Stimulated activated CD8-positive, alpha-beta memory T cell treated with anti-CD3 and anti-CD28 coated beads, Interleukin-2, amount 100 ng/mL, for 1 hour (primary cell): ENCODE measurements at places on chromosomes 4 and X.

DNA sequence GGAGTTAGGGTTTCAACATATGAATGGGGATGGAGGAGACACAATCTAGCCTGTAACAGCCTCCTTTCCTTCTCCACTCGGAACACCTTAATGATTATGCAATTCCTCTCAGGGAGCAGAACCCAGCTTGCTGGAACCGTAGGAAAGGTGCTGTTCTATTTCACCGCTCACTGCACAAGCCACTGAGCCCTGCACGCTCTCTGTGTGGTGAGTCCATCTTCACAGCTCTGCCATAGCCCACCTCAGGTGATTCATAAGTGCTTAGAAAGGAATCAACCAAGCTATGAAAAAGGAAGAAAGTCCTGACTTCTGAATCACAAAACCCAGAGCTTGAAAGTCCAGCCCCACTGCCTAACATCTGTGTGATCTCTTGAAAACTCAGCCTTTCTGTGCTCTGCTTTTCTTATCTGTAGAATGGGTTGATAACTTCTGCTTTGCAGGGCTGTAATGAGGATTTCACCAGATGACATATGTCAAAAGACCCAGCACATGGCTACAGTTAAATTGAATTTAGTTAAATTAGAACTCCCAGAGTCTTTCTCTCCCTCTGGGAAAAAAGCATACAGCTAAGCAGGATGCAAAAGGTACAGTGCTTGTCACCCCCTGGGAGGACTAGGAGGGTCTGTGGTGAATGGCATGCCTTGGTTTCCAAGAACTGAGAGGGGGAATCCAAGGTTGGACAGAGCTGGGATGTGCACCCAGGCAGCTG lies 91.6 kb downstream of the WFS1 start:
- no peak for DNase-seq

GRCh38 chrX:69618803-69619202 lies 2.9 kb downstream of the EDA start:
- DNase-seq = no peak

DNA sequence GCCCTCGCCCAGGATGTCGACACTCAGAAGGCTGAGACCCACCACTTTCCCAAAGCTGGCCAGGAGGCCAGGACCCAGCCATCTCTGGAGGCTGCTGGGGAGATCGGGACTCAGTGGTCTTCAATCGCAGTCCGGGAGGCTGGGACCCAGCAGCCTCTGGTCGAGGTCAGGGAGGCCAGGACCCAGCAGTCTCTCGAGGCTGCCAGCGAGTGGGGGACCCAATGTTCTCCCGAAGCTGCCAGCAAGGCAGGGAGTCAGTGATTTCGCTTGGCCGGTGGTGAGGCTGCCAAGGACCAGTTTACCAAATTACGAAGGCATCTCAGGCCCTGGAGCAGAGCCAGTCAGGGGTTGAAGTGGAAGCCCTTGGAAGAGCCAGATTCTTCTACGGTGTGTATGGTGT lies 181.6 kb downstream of the NAF1 start:
- DNase-seq = no peak

GRCh38 chr4:95439896-95440295 lies 108.9 kb downstream of the UNC5C start:
- no peak for DNase-seq

DNA sequence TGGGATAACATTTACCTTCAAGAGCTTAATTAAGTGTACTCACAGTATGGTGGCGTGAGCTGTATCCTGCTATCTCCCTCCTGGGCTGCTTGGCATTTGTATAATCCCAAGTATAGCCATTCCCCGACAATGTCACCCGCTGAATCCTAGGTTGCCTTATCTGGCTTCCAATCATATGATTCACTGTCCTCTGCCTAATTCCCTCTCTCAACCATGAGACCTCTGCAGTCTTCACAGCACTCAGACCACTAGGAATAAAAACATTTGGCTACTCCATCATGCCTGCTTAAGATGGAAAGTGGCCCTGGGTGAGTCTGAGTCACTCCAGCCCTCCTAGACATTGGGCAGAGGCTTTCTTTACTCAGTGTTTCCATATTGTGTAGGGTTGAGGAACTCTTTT lies 28.9 kb upstream of the WDFY3 start:
- no peak for DNase-seq

- DNase-seq = no peak
Measured at GRCh38 chr4:77092975-77093374, 17.2 kb upstream of the CCNI start.

DNA sequence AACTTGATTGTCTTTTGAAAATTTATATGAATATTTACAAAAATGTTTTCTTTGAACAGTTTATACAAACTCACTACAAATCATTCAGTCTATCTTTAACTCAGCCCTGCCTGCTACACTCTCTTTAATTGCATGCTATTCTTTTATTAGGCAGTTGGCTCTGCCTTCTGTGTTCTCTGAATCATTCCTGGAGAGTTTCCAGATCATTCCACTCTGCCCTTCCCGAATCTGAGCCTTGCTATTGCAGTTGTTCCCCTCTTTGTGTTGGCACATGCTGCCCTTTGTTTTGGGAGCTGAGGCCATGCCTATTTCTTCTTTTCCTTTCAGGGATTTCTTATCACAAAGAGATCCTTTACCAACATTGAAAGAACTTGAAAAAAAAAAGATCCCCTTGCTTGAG lies 8.7 kb upstream of the TECRL start:
- no peak for DNase-seq

DNA sequence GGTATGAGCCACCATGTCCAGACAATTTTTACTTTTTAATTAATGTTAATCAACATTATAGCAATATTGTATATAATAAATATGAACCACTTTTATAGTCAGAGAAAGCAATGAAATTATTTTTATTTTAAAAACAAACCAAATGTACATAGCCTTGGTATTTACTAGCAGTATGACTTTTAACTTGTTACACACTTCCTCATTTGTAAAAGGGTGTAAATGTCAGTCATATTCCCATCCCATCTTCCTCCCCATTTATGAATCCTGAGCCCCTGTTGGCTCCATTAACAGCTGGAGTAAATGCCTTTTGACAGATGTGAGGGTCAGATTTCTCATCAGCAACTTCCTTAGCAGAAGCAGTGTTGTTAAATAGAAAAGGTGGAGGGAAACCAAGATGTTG lies 179.6 kb upstream of the SPRY1 start:
- DNase-seq = no peak

- DNase-seq = no peak
Measured at GRCh38 chrX:153441296-153441695, 4.6 kb downstream of the TREX2 start.

DNA sequence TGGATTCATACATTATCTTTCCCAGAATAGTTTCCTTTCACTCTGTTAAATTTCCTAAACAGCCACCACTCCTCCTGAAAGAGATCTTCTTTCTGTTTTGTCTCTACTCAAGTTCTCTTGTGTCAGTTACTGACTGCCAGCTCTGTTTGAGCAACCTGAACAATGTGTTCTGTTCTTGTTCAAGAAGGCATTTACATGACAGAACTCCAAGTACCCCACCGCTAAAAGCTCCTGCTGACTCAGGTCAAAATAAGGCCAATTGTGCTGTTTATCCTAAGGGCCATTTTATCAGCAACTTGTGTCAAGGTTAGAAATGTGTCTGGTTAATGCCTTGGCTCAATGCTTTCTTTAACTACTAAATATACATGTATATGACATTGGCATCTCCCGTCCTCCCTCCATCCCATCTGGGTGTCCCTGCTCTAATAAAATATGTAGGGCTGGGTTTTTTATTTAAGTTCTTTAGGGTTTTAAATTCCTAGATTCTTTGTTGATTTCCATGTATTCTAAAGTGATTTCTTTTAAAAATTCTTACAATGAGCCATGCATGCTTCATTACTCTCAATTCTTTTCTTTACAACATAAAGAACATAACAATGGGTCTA lies 144.3 kb upstream of the PAQR3 start:
- DNase-seq = no peak

GRCh38 chr4:83686166-83686565 lies 150.3 kb downstream of the GPAT3 start:
- DNase-seq = no peak

DNA sequence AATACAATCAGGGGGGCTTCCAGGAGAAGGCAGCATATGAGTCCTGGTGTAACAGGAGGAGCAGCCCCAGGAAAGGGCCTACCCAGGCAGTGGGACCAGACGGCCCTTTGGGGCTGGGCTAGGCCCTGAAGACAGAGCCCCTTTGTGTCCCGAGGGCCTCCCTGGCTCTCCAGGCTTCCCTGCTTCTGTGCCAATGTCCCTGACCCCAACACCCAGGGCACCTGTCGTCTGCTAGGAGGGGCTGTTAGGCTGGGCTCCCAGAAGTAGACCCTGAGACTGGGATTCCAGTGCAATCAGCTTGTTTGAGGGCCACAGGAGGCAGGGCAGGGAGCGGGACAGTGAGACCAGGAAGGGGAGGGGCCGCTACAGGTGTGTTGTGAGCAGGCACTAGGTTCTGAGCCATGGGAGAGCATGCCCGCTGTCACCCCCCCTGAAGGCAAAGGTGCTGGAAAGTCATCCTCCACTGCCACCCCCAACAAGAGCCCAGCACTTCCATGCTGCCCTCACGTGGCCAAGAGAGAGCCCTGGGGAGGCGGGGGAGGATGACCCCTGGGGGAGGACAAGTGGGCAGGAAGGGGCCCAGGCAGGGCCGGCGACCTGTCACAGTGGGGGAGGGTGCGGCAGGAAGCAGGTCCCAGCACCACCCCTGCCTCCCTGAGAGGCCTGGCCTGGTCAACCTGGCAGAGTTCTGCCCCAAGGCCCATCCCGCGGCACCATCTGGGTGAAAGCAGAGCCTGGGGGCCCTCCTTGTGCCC lies 64.8 kb downstream of the ADRA2C start:
- DNase-seq = no peak

DNA sequence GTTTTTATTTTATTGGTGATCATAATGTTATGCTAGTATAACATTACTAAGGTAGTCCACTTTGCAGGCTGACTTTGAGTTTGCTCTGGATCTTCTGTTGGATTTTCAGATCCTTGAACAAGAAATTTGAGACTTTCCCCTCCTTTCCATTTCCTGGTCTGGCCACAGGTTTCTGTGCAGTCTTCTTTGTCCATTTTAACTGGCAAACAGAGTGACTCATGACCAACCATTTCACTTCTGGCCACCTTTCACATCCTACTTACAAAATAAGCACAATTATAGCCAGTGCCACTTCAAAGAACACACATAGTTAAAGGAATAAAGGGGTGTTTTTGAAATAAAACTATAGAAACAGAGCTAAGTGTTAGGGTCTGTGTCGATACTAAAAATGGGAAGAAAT lies 8.4 kb downstream of the ANK2 start:
- no peak for DNase-seq

DNA sequence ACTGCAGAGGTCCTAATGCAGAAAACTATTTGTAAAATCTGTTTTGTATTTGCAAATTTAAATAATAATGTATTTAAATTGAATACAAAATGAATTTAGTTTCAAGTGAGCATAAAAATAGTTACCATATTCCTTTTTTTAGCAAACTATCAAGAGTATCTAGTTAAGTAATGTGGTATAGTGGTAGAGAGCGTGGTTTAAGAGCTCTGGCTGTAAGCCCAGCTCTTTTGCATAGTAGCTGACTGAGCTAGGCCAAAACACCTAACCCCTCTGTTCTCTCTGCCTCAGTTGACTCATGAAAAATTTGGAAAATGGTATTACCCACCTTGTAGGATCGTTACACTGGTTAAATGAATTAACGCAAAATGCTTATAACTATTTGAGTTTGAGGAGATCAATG lies 18.1 kb upstream of the ADAD1 start:
- no peak for DNase-seq
